Urinary bladder (tissue), 4 donors: ENCODE measurements at places on chromosomes 3 and 15.

DNA sequence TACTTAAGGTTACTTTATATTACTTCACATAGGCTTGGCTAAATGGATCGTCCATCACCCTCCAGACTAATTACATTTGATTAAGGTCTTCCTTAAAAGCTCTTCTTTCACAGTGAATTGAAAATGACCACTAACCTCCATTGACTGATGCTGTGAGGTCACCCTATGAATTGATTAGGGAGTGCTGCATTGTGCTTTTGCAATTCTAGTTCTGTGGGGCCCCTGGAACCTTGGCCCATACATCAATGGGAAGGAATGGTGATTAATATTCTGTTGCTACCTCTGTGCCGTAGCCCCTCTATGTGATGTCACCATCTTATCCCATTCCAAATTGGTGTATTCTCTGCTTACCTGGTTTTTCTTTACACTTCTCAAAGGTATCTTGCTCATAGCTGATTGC is 682.2 kb downstream of the SQOR start:
- DNase-seq = no peak

DNA sequence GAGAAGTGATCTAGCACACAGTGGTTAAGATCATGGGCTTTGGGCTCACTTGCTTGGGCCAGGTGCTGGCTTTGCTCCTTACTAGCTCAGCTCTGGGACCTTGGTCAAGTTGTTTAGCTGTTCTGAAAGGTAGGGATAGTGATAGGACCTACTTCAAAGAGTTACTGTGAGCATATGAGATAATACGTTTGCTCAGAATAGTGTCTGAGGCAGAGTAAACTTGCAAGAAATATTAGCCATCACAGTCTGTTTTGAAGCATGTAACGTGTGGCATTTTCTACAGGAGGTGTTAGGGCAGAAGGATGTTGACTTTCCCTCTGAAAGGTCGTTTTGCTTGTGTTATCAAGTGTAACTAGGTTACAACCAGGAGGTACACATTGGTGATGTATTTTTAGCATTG is 34.5 kb upstream of the NFKBIZ start:
- no peak for DNase-seq

DNA sequence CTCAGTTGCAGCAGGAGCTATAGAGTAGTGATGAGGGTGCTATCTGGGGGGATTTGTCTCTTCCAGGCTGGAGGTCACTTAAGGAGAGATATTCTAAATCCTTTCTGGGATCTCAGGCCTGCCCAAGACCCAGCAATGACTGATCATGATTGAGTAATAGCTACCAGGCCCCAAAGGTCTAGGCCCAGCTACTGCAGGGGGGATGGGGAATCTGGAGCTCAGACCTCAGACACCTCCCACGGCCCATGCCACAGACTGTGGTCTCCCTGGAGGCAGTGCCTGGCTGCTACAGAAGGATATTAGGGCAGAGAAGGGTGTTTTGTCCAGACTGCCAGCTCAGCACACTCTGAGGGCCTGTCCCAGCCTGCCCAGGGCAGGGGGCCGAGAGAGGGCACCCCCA is 6.9 kb downstream of the SLC38A3 start:
- DNase-seq = no peak

- DNase-seq = no peak
Measured at GRCh38 chr15:61396235-61396919, 167.3 kb upstream of the RORA start.

DNA sequence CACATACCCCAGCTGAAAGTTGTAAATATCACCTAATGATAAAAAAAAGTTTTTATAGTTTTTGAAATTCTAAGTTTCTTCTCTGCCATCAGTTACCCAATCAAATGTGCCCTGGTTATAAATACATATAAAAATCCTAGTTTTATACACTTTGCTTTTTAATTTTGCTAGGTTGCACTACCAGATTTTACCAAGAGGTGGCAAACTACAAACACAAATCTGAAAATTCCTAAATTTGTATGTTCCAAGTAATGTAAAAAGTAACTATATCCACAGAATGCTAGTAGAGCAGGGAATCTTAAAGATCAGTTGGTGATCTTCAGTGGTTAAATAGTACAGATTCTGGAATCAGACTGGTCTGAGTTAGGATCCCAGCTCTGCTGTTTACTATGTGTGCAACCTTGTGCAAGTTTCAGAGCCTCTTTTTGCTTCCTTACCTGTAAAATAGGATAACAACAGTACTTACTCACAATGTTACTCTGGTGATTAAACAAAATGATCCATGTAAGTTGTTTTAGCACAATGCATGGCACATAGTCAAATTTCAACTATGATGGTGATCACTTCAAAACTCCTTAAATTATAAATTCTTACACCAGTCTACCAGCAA is 11.0 kb downstream of the TRPM7 start:
- DNase-seq = no peak

- no peak for DNase-seq
Measured at GRCh38 chr3:66609660-66610561, 109.1 kb upstream of the LRIG1 start.

GRCh38 chr3:102177075-102177755 is 257.6 kb upstream of the ZPLD1 start:
- no peak for DNase-seq

- no peak for DNase-seq
Measured at GRCh38 chr3:141465221-141465620, 21.6 kb upstream of the RASA2 start.

DNA sequence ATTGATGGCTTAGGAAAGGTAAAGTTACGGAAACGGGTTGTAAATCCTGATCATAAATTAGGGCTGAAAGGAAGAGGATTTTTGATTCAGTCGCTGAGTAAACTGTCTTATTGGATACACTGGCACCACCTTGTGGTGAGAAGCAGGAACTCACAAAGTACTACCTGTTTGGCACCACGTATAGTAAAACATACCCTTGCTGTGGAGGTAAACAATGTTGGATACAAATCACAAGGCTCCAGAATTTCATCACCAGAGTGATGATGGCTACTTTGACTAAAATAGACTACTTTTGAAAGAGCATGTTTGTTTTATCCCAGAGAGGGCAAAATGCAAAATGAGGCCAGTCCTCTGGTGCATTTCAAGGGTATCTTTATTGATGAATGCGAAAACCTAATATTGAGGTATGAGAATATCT is 216.9 kb downstream of the IGSF11 start:
- peak; percentile 6 for DNase-seq

DNA sequence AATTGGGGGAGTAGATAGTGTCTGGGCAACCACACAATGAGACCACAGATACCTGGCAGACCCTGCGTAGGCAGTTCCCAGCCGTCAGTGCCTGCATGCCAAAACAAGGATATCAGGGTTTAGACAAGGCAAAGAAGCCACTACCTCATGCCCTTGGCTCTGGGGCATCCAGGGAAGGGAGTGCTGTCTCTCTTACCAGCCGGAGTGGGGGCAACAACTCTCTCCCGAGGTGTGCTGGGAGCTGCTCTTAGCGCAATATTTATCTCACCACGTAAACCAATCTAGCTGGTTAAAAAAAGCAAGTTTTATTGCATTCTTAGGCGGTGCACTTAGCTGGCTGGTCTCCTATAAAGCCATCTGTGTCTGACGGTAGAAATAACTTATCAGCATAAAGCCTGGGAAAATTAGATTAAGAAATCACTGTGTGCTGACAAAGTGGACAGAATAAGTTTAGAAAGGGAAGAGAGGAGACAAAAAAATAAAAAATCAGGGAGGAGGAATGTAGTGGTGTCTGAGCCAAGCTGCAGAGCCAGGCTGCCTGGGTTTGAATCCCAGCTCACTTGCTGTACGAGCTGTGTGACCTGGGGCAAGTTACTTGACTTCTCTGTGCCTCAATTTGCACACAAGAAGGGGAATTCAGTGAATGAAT is 273.2 kb downstream of the PDZRN3 start:
- peak; percentile 66 for DNase-seq

DNA sequence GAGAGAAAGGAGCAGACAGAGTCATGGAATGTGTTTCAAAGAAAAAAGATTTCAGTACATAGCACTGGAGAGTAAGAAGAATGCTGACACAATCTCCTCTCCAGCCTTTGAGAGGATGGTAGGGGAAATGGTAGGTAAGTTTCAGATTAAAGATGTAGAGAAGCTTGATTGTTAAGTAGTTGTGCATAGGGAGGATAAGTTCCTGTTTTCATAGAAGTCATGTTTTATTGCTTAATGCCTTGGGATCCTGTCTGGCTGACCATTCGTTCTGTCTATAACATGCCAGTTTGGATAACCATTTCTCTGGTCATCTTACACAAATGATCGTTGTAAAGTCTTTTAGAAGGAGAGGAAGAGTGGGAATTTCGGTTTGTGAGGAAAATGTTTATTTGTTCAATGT is 95.7 kb upstream of the IGSF10 start:
- no peak for DNase-seq

DNA sequence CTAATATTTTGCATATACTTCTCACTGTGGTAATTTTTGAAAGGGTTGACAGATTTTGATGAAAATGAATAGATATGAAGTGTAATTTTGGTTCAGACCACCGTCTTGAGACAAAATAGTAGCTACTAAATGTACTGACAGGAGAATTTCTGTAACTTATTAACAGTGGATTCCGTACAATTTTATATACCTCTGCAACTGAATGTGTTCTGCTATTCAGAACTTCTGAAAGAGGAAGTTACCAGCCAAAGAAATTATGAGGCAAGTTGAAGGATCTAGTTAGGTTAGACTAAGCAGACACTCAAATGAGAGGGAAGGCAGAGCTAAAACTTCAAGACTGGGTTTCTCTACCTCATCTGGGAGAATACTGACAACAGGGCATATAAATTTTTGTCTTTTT is 29.4 kb downstream of the GAP43 start:
- no peak for DNase-seq

DNA sequence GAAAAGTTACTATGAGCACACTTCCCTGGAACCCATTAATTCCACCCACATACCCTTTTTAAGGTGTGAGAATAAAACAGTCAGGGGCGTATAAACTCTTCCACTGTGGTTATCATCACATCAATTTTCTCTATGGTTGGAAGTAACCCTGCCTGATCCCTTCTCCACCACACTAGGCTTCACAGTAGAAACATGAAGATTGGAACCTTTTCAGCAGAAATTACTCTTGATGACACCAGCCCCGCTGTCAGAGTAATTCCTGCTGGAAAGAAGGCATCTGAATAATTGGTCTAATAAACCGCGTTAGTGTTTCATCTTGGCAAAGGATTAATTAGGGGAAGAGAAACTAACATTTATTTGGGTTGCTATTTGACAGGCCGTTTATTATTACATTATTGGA is 278.4 kb downstream of the MFSD1 start:
- no peak for DNase-seq

DNA sequence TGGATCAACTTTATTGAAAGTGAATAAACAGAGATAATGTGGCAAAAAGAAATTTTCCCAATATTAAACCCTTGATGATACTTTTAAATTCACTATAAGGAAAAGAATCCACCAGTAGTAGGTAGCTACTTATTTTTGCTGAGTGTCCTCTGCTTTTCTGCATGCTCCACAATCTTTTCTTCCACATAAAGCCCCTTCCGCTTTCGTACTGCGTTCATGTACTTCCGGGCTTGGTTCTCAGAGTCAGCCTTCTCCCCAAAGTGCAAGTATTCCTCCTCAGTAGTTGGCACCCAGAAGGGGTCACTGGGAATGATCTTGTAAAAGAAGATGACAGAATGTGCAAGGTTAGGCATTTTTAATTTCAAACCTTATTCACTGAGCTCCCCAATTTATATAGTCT is 84.4 kb upstream of the MEX3B start:
- no peak for DNase-seq

DNA sequence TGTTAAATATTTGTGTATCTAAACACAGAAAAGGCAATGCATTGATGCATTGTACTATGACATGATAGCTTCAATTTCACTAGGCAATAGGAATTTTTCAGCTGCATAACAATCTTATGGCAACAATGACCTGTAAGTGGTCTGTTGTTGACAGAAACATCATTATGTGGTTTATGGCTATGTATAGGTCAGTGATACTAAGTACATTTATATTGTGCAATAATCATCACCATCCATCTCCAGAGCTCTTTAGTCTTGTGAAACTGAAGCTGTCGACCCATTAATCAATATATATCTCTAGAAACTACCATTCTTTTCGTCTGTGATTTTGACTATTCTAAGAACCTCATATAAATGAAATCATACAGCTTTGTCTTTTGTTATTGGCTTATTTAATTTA is 200.1 kb upstream of the ZNF717 start:
- no peak for DNase-seq

DNA sequence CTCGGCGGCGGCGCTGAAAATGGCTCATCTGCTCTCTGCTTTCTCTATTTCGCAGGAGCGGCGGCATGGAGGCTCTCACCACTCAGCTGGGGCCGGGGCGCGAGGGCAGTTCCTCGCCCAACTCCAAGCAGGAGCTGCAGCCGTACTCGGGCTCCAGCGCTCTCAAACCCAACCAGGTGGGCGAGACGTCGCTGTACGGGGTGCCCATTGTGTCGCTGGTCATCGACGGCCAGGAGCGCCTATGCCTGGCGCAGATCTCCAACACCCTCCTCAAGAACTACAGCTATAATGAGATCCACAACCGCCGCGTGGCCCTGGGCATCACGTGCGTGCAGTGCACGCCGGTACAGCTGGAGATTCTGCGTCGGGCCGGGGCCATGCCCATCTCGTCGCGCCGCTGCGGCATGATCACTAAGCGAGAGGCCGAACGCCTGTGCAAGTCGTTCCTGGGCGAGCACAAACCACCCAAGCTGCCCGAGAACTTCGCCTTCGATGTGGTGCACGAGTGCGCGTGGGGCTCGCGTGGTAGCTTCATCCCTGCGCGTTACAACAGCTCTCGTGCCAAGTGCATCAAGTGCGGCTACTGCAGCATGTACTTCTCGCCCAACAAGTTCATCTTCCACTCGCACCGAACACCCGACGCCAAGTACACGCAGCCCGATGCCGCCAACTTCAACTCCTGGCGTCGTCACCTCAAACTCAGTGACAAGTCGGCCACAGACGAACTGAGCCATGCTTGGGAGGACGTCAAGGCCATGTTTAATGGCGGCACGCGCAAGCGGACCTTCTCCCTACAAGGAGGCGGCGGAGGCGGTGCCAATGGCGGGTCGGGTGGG is 790 bp downstream of the SKOR1 start:
- DNase-seq = no peak

DNA sequence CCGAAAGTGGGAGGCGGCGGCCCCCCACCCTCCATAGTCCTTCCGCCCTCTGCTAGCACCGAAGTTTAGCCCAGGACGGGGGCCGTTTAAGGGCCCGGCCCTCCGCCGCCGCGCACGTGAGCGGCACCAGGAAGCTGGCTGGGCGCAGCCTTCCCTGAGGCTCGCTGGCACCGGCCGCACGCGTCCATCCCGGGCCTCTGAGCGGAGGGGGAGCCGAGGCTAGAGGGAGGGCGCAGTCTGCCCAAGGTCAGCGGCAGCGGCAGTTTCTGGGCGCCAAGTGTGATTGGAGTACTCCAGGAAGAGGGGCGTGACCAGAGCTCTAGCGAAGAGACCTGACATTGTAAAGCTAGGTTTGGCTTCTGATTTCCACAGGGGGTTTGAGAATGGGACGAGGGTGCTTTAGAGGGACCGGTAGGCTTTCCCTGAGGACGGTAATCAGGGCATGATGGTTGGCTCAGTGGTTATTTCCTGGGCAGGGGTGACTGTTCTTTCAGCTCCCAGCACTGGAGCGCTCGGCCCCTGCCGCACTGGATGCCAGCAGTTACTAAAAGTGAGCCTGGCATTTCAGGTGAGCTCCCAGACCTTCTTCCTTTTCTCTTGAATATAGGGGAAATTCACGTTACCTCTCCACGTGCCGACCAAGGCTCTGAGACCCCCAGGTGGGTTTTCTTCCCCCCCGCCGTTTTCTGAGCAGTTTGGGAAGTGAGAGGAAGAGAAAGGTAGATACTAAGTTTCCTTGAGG is 853 bp downstream of the TEX264 start:
- no peak for DNase-seq

GRCh38 chr3:52010431-52010830 is 14.7 kb upstream of the RPL29 start:
- DNase-seq = no peak
